ENCODE measurements at places on chromosomes 7 and 10.

GRCh38 chr7:110399421-110399820, 691.5 kb upstream of the LRRN3 start:
- DNase-seq = no peak

DNA sequence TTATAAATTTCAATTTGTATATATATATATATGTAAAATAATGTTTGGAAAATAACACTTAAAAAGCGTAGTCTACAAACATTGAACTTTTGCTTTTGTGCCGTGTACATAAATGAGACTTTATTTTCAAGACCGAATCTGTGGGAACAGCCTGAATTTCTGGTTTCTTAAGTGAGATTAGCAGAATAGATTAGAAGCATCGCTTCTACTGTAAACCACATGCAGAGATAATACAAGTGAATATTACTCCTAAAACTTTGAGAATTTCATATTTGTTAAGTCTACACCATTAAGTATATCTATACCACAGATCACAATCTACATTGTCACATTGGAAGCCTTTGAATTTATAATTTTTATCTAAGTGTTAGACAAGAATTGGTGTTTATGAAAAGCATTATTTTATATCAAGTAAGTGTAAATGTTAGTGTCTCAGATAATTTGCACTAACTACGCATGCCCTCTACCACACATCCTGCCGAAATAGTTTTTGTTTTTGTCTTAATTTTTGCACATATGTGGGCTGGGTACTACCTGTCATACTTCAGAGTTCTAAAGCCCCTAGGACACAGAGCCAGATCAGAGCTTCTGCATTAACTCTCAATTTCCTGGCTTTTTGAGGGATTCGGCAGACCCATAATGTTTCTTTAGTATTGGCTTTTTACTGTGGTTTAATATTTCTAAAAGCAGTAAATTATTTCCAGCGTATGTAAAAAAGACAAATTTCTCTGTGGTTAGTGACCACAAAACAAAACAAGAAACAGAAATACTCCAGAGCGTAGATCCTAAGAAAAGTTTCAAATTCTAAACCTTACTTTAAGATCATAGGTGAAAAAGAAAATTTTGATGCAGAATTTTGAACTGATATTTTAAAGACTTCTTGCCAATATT, 20.0 kb downstream of the TWIST1 start:
- no peak for DNase-seq

GRCh38 chr7:28702171-28702570, 256.0 kb downstream of the TRIL start:
- no peak for DNase-seq

DNA sequence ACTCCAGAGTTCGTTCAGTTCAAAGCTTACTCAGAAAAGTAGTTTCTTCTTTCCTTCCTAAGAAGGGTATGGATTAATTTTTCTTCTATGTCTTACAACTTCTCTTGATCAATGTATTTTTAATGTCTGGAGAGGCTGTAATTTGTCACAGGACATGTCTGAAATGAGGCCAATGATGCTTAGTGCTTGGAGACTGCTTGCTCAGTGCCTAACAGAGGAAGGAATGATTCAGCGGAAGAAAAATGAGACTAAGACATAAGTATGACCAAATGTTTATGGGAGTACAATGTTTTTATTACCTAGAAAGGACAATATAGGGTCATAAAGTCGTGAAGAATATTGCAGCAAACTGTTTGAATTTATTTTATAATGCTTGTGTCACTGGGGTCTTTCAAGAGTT, 43.3 kb downstream of the GPR37 start:
- DNase-seq = no peak

- no peak for DNase-seq
Observed at GRCh38 chr7:19146699-19147098, 1.5 kb upstream of the FERD3L start.

- DNase-seq = no peak
Observed at GRCh38 chr10:51291961-51292360, 217.7 kb downstream of the PRKG1 start.

DNA sequence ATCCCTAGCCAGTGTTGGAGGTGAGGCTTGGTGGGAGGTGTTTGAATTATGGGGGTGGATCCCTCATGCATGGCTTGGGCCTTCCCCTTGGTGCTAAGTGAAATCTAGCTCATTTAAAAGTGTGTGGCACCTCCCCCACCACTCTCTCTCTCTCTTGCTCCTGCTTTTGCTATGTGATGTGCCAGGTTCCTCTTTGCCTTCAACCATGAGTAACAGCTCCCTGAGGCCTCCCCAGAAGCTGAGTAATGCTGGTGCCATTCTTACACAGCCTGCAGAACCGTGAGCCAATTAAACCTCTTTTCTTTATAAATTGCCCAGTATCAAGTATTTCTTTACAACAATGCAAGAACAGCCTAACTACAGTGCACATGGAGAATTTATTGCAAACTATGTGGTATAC, 188.8 kb upstream of the POT1 start:
- DNase-seq = no peak

DNA sequence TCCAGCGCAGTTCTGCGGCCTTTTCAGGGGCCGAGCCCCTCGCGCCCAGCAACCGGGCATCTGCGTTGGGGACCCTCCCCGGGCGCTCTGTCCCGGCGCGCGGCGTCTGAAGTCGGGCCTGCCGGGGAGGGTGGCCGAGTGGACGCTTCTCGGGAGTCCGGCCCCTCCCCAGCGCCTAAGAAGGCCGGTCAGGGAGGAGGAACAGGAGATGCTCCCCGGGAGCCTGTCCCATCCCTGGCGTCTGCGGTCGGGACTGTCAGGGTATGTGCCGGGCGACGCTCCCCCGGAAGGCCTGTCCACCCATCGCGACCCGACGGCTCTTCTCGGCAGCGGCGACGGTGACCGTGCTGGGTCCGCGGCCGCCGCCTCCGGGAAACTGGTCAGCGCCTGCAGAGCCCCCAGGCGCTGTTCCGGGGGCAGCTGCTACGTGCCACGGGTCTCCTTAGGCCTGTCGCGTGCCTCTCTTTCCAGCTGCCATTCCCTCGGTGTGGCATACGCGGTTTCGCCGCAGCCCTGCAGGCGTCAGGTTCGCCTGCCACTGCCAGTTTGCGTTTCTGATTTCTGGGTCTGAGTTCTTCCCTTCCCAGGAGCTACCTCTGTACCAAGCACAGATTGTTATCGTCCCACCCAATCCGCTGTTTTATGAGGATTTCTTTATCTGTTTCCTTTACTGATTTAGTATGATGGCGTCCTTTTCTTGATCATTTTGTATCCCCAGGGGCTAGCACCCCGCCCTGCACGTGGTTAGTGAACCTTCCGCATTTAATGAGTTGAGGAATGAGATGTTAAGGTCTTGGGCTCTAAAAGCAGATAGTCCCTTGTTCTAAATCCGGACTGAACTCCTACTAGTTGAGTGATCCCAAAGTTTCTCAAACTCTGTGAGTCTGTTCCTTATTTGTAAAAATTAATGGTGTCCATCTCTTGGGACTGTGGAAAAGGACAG, 782 bp downstream of the IFIT5 start:
- DNase-seq = no peak

- DNase-seq = no peak
Observed at GRCh38 chr7:19491371-19491770, 217.5 kb downstream of the POLR1F start.

DNA sequence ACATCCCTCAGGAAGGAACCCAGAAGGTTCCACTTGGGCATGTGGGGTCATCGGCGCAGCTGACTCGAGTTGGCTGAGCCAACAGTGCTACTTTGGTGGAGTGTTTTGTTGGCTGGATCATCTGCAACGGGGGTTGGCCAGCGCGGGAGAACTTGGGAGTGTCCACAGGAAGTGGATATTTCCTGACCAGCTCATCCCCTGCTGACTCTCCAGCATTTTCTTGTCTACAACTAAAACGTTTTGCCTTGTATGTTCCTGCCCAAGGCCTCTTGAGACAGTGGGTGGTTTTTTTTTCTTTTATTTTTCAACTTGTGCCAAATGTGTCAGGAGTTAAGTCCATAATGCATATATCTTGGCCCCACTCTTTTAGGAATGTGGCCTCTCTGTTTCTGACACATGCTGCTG, 208.6 kb downstream of the ZNF365 start:
- DNase-seq = no peak

DNA sequence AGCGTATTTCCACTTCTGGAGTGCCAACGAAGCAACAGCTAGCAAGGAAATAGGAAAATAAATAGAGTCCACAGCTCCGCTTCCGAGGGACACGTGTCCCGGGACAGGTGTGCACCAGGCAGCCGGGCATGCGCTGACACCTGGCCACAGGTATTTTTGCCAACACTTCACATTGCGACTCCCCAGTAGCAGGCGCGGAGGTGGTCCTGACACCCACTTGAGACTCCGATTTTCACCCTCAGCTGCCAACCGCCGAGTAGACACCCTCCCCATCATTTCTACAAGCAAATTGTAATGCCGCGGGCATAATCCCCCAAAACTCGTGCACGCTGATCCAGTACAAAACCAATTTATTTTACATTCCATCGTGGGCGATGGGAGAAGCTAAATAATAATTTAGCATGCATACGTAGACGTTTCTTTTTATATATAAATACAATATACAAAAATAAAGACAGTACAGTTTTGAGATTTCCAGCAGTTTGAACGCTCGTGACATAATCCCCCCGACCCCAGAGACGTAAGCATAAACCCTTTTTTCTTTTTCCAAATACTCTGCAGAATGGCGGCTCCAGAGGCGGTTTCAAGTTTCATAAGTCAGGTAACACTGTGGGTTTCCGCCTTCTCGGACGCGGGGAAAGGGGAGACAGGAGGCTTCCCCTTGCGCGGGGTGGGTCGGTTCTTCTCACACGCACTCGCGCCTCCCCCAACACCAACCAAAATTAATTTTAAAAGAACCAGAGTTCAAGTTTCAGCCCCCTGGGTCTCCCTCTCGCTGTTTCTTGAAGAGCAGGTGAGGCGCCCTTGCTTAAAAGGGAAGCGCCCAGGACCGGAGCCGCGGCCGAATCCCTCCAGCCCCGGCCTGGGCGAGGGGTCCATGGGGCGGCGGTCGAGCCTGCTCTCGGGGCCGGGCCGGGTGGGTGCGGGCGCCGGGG, 5.7 kb downstream of the MNX1 start:
- no peak for DNase-seq

GRCh38 chr10:102832987-102833386, 4.2 kb downstream of the CYP17A1 start:
- DNase-seq = no peak

DNA sequence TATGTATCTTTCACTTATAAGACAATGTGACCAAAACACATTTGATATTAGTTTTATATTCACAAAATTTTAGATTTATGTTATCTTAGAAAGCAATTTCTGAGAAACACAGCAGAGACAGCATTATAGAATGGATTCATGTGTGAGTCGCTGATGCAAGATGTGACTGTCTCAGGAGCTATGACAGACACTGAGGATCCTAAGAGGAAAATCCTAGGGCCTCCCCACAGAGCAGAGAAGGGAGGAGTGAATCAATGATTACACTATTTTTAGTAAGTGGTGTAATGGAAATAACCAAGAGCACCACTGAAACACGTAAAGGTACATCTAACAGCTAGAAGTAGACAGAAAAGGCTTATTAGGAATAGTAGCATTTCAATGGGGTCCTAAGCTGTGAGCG, 204.0 kb upstream of the PTN start:
- DNase-seq = no peak

GRCh38 chr10:44035474-44036197, 349.3 kb downstream of the CXCL12 start:
- no peak for DNase-seq

- DNase-seq = no peak
Observed at GRCh38 chr7:83629117-83629880, 19.6 kb downstream of the SEMA3E start.

DNA sequence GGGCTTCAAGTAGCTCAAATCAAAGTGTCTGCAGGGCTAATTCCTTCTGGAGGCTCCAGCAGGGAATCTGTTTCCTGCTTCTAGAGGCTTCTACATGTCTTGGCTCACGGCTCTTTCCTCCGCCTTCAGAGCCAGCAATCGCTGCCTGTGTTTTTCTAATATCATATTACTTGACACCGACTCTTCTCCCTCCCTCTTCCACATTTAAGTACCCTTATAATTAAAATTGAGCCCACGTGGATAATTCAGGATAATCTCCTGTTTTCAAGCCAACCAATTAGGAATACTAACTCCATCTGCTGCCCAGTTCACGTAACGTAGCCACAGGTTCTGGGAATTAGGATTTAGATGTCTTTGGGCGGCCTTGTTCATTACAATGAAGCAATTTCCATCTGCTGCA, 372.2 kb downstream of the DPP6 start:
- DNase-seq = no peak

DNA sequence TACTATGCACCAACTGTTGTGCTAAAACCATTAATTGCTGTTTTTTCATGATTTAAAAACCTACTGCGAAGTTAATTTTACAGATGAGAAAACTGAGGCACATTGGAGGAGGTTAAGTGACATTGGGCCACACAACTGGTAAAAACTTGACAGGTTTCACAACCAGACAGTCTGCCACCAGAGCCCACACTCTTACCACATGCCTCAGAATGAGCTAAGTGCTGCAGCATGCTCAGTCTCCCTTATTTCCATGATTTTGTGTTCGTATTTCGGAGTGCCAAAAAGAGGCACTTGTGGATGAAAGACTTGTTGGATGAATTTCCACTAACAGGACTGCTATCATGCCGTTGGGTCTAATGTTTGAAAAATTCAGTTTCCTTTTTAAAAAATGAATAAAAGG, 77.4 kb downstream of the PCLO start:
- no peak for DNase-seq

- DNase-seq = no peak
Observed at GRCh38 chr10:69344591-69345252, 66.4 kb downstream of the HK1 start.

- no peak for DNase-seq
Observed at GRCh38 chr7:22469371-22470143, 30.4 kb downstream of the STEAP1B start.

DNA sequence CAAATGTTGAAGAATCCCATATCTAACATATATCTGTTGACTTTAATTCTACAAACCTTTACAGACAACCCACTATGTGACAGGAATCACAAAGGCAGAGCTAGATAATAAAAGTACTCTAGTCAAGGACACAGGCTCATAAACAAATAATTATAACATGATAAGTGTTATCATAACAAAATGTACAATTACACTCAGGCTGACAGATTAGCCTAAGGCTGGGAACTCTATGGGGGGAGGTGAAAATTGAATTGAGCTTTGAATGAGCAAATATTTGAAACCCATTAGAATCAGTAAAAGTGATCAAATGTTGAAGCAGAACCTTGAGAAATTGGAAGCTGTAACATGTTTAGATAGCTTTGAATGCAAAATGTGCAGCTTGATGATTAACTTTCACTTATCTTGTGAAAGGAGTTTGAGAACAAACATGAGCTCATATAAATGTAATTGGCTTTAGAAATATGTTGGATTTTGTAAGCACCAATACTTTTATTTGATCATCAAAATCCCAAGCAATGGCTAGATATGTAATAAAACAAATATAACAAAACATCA, 970.2 kb downstream of the SORCS3 start:
- DNase-seq = no peak

- peak; percentile 83 for DNase-seq
Observed at GRCh38 chr7:4931943-4932342, 27.0 kb downstream of the MMD2 start.

Measured in caudate nucleus (tissue), 63 donors.